ENCODE measurements at places on chromosomes 3 and 15.

DNA sequence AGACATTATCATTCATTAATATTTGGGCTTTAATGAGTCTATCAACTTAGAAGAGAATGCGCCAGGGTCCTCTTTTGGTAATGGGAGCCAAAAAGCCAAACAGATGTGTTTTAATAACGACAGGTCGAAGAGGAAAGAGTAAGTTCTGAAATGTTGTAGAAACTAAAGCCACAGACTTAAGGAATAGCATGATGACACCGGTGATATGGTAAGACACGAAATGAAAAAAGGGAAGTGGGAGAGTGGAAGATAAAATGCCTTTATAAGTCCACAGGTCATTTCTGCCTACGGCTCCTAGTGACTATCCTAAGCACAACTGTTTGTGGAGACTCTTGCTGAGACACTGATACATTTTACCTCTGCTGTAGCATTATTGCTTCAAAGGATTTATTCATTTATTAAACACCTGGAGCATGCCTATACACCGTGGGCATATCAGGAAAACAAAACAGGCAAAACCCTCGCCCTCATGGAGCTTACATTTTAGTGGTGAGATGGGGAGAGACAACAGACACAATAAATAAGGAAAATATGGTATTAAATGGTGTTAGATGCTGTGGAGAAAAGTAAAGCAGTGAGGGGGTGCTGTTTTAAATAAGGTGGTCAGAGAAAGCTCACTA is 11.7 kb upstream of the CD47 start:
- no peak for DNase-seq

DNA sequence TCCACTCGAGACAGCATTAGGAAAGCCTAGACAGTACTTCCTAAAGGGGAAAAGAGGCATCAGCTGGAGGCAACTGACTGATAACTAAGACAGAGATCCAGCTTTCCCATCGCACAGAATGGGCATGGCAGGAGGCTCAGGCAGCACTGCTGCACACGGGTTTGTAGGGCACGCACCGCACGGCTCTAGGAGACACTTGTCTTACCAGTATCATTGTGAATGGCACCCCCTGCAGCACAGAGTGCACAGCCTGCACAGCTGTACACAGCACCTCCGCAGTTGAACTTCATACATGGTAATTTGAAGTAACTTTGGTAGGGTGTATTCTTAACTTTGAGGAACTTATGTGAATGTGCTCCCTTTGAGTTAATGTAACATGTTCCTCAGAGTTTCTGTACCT is 281.6 kb downstream of the PLCL2 start:
- no peak for DNase-seq

GRCh38 chr15:47796830-47797229 is 79.5 kb downstream of the SEMA6D start:
- DNase-seq = no peak

DNA sequence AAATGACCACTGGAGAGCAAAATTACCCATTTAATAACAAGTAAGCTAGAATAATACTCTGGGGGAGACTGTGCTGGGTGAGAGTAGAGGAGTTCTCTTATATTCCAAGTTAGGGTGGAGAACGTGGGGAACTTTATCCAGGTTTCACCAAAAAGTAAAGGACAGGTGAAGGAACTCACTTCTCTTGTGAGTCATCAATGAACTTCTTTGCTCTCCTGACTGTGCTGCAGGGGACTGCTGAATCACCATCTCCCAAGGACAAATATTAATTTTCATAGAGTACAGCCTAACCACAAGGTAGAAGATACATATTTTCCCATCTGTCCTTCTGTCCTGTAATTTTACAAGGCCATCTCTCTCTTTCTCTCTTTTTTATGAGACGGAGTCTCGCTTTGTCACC is 8.3 kb upstream of the PDCD6IP start:
- DNase-seq = no peak

- DNase-seq = no peak
These were observed 452.1 kb upstream of the THBS1 start for GRCh38 chr15:39128746-39129145.

- peak; percentile 58 for DNase-seq
These were observed 166.6 kb downstream of the TPRG1 start for GRCh38 chr3:189338366-189338765.

GRCh38 chr15:60961541-60962485 is 267.3 kb downstream of the RORA start:
- peak; percentile 66 for DNase-seq

GRCh38 chr3:50830451-50830850 is 155.7 kb downstream of the DOCK3 start:
- no peak for DNase-seq

DNA sequence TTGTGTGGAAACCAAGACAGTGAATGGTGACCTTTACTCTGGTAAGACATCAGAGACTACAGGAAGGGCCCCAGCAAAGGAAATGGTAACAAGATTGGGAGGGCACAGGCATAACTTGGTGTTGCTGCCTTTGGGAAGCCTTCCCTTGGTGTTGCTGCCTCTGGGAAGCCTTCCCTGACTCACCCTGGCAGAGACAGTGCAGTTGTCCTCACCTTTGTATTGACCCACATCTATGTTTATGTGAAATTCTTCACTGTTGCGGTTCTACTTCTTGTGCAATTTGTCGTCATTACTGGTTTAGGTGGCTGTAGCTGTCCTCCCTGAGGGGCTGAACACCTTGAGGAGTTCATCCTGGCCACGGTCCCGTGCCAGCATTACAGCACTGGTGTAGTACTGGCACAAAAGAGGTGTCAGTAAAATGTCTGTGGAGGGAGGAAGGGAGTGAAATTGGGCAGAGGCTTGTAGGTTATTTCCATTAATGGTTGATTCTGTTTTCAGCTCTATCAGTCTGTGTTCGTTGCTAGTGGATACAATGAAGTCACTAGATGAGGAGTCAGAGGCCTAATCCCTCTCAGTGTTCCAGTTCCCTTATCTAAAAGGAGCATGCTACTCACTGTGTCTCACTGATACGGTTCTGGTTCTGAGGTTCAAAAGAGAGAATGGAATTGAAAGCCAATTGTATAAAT is 21.6 kb downstream of the IFT122 start:
- no peak for DNase-seq

- peak; percentile 61 for DNase-seq
These were observed 25.4 kb downstream of the HES1 start for GRCh38 chr3:194161131-194162045.

- DNase-seq = no peak
These were observed 32.1 kb upstream of the AP4E1 start for GRCh38 chr15:50876260-50876988.

GRCh38 chr15:90207252-90207651 is 6.1 kb downstream of the SEMA4B start:
- DNase-seq = no peak

GRCh38 chr3:148582126-148582525 is 115.6 kb upstream of the AGTR1 start:
- no peak for DNase-seq

DNA sequence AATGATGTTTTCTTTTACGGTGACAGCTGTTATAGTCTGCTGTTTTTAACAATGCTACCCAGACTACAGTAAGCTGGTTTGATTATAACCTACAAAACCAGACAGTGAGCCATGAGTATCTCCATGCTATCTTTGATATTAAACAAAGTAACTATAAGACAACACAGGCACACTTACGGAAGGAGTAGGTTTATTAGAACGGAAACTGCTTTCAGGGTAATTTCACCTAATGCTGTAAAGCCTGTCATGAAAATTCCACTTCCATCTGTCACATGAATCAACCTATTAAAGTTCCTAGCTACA is 33.0 kb downstream of the VPS13C start:
- DNase-seq = no peak

GRCh38 chr3:122915300-122916055 is 112.1 kb downstream of the SEMA5B start:
- no peak for DNase-seq

GRCh38 chr15:86691091-86691663 is 611.5 kb downstream of the AGBL1 start:
- no peak for DNase-seq

- DNase-seq = no peak
These were observed 104.3 kb downstream of the WDR76 start for GRCh38 chr15:43931119-43931518.

GRCh38 chr3:150458001-150458400 is 49.9 kb downstream of the TSC22D2 start:
- no peak for DNase-seq

GRCh38 chr3:49470714-49471420 is 800 bp downstream of the DAG1 start:
- no peak for DNase-seq

DNA sequence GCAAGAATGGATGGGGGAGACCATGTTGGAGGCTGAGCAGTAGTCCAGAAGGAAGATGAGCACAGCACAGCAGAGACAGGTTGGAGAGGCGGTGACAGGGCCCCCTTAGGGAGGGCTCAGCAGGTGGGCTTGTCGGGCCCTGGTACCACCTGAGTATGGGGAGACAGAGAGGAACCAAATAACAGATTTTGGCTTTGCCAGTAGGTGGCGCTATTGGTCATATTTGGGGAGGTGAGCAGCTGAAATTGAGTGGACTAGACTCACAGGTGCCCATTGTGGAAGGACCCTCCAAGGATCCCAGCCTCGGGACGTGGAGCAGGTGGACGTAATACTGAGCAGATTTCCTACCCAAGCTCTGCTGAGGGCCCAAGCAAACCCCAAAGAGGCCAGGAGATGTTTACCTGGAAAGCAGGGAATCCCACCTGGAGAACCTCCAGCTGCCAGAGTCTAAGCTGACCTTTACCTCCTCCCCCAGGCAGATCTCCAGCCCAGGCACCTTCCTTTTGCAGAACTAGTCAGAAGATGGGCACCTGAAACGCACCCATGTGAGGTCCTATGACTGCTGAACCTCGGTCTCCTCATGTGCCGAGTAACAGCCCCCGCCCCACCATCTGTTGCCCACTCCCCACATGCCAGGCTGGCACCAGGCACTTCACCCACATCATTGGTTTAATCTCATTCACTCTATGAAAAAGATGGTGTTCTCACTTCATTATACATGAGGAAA is 24.6 kb upstream of the CORO2B start:
- DNase-seq = no peak

GRCh38 chr3:17032407-17033034 is 147.8 kb downstream of the PLCL2 start:
- DNase-seq = no peak

DNA sequence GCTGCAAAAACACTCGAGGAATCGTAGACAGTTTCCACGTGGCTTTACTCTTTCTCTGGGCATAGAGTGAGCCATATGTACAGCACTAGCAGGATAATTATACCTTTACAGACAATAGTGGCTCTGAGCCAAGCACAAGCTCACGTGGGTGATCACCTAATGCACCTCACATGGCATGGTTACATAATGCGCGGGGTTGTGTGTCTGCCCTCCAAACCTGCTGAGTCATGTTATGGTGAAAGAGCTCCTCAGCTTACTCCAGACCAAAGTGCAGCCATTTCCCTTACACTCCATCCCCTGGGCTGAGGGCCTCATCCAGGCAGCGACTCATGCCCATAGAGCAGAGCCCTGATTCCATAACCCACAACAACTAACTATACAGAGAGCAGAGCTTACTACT is 1458.4 kb upstream of the CADM2 start:
- DNase-seq = no peak

DNA sequence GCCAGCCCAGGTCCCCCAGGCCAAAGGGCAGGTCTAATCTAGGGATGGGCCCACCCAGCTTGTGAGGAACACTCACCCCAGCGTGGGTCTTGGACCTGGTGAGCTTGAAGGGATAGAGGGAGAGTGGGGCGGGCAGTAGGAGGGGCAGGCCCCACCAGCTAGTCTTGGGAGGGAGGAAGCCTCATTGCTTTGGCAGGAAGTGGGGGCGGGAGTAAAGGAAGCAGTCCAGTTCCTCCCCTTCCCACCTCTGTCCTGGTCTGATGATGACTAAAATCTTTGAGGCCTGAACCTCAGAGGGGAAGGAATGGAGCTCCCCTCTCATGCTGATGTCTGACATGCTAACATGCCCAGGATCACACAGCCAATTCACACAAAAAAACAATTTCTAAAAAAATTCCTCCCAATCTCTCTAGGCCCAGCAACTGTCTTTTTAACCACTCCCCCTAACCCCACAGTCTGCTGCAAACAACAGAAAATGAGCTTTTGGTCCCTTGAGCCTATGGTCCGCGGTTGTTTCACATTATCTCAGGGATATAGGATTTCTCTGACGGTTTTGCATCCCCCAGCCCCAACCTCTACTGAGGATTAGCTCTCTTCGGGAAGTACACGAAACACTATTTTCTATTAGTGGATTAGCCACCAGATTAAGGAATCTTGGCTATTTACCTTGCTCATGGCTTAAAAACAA is 30.7 kb upstream of the DUSP7 start:
- peak; percentile 67 for DNase-seq

GRCh38 chr3:53555068-53555588 is 60.7 kb downstream of the CACNA1D start:
- DNase-seq = no peak

DNA sequence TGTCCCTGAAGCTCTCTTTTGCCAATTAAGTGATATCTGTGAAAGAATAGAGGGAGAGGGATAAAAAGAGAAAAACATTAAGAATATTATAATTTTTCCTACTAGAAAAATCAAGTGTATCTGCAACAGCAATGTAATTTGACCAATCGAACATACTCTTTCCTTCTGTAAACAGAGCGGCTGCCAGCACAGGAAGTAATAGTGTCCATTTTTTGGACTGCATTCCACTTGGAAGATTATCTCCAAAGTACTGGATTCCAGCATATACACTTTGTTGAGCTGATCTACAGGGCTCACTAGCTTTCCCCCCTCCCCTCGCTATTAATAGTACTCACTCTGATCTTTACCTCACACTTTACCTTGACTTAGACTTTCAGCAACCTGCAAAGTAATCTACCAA is 90.4 kb downstream of the SUCLG2 start:
- DNase-seq = no peak

DNA sequence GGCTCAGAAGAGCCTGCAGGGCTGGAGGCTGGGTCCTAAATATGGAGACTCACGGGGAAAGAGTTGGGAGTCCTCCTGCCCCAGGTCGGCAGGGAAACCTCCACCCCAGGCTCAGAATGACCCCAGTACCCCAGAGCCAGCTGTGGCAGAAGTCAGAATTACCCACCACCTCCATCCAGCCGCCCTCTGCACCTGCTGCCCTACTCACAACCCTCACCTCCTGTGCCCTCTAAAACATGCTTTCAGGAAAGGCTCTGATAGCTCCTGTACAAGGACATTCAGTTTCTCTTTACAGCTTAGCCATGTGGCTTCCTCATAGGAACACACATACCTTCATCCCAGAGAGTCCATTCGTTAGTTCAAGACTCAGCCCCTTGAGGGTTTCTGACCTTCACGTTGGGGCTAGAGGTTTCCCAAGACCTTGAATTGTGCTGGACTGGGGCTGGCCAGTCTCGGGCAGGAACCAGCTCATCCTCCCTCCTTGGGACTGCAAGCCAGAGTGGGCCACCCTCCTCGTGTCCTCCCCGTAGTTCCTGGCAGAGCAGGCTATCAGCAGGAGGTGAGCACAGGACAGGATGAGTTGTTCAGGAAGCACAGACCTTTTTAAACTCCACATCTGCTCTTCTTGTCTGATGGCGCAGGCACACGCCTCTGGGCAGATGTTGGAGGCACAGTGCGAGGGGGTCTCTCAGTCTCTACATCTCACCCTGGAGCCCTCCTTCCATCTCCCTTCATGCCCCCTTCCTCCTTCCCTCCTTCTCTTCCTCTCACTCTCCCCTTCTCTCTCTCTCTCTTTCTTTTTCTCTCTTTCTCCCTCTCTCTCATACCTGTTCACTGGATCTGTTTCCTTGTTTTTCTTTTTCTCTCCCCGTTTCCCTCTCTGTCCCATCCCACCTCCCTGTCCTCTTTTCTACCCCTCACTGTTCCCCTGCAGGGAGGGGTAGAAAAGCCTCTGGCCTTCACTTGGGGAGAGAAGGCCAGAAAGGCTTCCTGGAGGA is 55.9 kb upstream of the NR2C2 start:
- no peak for DNase-seq

- DNase-seq = no peak
These were observed 49.0 kb upstream of the SIAH2 start for GRCh38 chr3:150811984-150812383.

All from left hindlimb (tissue), 1 donor.